ENCODE measurements at places on chromosomes 6 and 20.

- DNase-seq = no peak
Observed at GRCh38 chr6:99013145-99013544, 65.4 kb upstream of the FBXL4 start.

DNA sequence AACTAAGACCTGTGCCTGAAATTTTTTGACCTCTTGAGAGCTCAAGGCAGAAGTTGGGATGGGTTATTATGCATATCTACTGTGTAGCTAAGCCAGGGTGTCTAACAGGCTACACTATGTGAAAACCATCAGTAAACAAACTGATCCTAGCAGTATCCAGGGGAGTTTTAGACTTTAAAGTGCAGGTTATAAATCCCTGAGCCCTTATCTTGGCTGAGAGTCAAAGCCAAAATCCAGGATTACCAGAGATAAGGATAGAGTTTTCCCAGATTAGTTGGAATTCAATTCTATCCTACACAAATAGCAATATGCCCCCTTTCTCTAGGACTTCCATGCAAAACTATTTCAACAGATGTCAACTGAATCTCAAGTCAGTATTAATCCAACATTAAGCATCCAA lies 1229.7 kb downstream of the GRIK2 start:
- DNase-seq = no peak

DNA sequence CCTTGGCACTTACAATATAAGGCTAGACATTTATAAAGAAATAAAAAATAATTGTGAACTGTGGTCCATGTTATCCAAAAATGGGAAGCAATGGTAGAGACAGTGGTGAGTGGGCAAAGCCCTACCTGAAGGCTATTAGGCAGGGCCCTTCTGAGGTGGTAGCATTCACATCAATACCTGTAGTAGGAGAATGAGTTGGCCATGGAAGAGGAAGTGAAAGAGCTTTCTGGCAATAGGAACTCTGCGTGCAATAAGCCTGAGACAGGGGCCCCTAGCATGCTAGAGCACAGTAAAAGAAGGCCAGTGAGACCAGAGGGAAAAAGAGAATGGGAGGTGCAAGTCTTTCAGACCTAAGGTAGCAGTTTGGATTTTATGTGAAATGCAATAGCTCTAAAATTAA lies 754.5 kb downstream of the PTPRT start:
- no peak for DNase-seq

DNA sequence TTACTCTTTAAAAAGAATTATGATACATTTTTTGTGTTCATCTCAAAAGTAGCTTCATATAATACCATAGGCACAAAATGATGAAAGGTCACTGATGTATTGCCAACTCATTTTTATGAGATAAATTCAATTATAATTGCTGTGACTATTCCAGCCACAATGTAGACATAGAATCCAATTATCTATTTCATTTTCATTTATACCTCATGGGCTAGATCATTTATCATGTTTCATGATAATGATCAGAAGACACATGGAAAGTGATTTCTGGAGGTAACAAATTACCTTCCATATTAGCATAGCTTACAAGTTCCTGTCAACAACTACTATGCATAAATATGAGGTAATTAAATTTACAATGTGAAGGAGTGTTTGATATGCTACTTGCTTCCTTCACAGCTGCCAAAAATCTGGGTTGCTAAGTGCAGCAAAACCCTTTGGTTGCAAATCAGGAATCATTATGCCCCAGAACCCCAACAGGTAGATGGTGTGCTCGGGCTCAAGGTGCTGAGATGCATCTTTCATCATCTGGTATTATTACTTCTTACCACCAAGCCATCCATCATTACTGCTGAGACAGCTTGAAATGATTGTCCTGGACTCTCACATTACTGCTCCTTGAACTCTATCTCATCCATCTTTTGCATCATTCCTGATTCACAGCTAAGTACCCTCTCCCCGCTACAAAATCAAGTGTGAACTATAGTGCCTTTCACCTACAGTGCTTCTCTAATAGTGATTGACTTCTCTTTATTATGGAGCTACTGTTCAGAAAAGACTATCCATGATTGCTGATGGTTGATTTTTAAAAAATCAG lies 306.0 kb upstream of the THEMIS start:
- DNase-seq = no peak

GRCh38 chr6:71419217-71420094 lies 130.8 kb downstream of the OGFRL1 start:
- DNase-seq = no peak

DNA sequence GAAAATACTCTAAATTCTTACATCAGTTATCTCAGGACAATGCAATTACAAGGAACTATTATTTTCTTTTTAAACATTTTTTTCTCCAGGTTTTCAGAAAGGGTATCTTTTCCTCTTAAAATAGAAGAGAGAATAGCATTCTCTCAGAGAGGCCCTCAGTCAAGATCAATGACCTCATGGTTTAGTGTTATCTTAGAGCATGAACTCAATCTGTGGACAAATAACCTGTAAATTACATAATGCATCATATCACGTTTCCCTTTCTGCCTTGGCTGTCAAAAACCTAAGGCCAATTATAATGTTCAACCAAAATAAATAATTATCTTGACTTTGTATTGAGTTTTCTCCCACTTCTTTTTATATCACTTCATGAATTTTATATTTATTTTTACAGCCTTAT lies 202.2 kb downstream of the SLC24A3 start:
- DNase-seq = no peak

DNA sequence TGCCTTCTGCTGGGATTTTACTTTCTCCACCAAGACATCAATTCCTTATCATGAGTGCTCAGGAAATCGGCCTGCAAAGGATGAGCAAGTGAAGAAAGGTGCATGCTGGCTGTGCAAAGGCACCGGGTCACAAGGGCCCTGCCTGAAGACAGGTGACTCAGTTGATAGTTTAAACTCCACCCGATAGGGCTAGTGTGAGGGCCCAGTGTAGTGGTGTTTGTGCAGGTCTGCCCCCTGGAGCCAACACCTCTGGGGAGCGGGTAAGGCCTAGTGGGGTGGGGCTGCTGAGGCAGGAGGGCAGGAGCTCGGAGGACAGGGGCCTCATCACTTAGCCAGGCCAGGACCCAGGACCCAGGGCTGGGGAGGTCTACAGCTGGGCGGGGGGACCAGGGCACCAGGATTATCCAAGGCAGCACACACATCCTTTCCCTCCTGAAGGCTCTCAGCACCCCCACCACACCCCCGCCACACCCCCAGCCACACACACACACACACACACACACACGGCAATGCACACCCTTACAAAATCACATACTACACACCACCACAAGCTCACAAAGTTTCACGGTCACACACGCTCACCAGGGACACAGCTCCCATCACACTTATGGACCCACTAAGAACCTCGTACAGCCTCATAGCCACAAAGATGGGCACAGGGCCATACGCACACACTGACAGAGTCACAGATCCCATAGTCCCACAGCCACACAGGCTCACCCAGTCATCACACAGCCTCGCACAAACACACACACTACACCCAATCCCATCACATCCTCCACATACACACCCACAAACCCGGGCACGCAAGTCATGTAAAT lies 75.4 kb downstream of the GRM4 start:
- DNase-seq = no peak

- no peak for DNase-seq
Observed at GRCh38 chr6:6851059-6851948, 256.5 kb upstream of the RREB1 start.

DNA sequence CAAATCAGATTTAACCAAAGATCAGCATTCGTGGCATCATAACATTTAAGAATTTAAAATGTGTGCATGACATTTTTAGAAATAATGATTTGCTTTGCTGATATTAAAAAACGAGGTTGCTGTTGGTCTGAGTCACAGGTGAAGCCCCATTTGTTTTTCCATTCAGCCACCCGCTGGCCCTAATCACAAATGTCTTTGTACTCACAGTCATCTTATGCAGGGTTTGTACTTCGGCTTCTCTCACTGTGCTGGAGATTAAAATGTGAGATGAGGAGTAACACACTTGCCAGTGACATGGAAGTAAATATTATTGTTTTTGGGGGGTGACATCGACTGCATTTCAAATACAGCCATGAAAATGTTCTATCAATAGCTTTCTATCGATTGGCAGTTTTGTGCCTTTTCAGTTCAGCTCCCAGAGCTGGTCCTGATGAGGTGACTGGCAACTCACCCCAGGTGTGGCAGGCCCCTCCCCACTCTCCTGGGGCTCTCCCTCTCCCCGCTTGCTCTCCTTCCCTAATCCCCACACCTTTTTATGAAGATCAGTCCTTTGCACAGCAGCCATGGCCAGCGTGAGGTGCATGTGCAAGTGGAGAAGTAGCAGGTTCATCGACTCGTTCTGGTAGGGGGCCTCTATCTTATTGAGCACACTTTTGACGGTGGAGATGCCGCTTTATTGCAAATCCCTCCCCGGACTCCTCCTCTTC lies 58.8 kb upstream of the FUCA2 start:
- DNase-seq = no peak

DNA sequence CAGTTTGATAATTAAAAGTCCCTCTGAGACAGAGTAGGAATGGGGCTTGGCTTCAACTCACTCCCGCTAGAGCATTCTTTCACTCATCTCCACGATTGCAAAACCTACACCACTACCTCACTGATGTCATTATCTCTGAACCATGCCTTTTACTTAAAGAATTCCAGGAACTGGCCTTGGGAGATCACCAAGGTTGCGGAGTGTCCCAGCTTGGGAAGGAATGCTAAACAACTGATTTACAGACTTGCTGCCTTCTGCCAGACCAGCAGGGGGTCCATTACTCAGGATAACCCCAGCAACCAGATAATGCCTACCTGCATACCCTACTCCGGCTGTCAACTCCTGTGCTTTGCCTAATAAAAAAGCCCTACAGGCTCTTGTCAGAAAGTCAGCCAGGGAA lies 102.2 kb upstream of the RALGAPA2 start:
- no peak for DNase-seq

DNA sequence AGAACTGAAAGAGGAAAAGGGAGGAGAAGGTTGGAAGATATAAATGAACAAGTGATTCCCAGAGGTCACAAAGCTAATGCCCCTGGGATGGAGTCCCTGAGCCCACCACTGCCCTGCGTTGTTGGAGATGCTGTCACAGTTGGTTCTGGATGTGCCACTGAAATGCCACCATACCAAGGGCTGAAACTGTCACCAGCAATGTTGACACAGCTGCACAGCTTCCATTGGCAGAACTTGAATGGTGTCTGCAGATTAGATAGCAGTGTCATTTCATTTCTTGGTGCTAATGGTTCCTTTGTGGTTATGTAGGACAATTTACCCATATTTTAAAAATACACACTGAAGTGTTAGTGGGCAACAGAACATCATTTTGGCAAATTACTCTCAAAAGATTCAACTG lies 120.7 kb downstream of the TBXT start:
- no peak for DNase-seq

DNA sequence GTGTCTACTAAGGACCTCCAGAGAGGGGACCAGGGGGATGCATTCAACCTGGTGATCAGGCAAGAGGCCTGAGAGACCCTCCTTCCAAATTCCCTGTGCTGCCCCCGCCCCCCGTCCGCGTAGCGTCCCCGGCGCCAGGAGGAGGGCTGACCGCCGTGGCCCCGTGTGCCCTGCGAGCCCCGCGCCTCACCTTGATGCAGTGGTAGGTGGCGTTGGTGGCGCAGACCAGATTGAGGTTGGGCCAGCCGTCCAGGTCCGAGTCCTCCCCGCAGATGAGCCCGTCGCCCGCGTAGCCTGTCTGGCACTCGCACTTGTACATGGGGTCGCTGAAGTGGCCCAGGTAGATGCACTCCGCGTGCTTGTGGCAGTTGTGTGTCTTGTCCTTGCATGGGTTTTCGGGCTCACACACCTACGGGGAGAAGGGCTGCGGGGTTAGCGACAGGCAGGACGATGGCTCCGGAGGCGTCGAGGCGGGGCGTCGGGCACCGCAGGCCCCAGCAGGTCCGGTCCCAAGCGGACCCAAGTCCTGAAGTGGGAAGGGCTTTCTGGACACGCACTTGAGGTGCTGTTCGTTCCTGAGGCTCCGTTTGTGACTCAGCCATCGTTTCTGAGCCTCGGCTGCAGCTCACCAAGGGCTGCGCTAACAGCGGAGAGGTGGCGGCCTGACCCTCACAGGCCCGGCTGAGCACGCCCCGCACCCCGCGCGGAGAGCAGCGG lies 21.7 kb downstream of the THBS2 start:
- no peak for DNase-seq

GRCh38 chr6:143485967-143486366 lies 25.6 kb downstream of the FUCA2 start:
- DNase-seq = no peak

- DNase-seq = no peak
Observed at GRCh38 chr20:32501709-32502108, 83.4 kb downstream of the NOL4L start.

DNA sequence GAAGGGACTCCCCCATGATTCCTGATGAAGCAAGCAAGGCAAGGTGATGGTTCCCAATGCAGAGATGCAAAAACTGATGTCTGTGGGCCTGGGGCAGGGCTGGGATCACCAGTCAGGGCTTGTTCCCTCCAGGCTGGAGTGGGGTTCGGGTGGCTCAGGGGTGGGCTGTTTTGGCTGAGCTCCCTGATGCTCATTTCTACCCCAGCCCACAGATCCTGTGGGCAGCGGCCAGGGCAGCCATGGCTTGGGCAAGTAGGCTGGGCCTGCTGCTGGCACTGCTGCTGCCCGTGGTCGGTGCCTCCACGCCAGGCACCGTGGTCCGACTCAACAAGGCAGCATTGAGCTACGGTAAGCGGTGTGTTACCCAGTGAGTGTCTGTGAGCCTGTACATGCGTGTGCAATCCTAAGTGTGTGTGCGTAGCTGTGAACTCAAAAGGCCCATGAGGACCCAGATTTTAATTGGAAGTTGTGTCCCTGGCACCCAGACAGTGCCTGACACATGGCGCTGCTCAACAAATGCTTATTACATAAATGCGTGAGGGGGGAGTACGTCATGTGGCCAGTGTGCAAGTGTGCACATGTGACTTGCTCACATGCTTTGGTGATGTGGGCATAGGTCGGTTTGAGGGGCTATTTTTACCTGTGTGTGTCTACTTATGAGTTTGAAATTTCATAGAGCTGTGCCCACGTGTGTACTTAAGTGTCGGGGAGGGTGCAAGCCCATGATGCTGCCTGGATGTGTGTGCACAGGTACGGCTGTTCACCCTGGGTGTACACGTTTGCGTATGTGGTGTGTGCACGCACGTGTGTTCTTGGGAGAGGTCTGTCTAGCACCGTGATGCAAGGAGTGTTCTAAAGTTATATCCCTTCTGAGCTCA lies 1.1 kb downstream of the BPIFB2 start:
- no peak for DNase-seq

- DNase-seq = no peak
Observed at GRCh38 chr20:10990625-10991382, 317.0 kb upstream of the JAG1 start.

DNA sequence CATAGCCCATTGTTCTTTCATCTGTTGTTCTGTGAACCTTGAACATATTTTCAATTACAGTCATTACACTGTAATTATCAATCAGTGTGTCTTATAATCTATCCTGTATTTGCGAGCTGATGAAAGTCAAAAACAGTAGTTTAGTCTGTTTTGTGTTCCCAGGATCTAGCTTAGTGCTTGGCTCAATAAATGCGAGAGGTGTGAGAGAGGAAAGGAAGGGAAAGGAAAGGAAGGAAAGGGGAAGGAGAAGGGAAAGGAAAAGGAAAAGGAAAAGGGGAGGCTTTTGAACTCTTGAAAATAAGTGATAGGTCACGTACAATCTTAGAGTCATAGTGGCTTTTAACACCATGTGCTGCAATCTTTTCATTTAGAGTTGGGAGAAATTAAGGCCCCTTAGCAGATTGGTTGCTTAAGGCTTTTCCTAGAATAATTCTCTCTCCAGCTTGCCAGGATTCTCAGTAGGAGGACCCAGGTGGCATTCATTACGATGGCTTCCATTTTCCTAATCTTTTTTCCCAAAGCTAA lies 433.8 kb upstream of the PLCB4 start:
- DNase-seq = no peak
